Activated CD8-positive, alpha-beta memory T cell treated with anti-CD3 and anti-CD28 coated beads for 1 hour (primary cell): ENCODE measurements at places on chromosomes 13 and 19.

GRCh38 chr13:28657784-28658538, 969 bp upstream of the POMP start:
- no peak for DNase-seq

DNA sequence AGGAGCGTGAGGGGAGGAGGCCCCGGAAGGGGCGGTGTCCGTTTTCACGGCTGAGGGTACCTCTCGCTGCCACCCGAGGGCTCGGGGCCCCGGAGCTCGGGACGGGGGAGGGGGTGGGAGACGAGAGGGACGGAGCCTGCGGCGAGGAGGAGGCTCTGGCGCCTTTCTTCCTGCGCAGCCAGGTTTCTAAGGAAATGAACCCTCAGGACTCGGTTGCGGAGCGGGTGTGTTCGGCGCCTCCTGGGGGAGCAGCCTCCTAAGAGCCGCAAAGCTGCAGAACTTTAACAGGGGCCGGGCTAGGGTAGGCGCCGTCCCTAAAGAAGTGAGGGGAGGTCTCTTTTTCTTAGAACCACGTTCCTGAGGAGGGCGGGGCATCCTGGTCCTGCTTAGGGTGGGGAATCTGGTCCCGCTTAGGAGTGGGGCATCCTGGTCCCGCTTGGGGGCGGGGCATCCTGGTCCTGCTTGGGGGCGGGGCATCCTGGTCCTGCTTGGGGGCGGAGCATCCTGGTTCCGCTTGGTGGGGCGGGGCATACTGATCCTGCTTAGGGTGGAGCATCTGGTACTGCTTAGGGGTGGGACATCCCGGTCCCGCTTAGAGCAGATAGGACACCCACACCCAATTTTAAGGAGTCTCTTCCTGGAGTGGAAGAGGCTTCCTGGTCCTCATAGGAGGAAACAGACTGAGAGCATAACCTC, 6.2 kb downstream of the SYT5 start:
- no peak for DNase-seq

GRCh38 chr13:37139356-37139755, 33.9 kb upstream of the CSNK1A1L start:
- no peak for DNase-seq

- no peak for DNase-seq
Measured at GRCh38 chr13:25973085-25973484, 78.7 kb downstream of the SHISA2 start.

- no peak for DNase-seq
Measured at GRCh38 chr19:4722671-4723594, 709 bp downstream of the DPP9 start.

- no peak for DNase-seq
Measured at GRCh38 chr13:100962585-100962984, 288.0 kb upstream of the TMTC4 start.

DNA sequence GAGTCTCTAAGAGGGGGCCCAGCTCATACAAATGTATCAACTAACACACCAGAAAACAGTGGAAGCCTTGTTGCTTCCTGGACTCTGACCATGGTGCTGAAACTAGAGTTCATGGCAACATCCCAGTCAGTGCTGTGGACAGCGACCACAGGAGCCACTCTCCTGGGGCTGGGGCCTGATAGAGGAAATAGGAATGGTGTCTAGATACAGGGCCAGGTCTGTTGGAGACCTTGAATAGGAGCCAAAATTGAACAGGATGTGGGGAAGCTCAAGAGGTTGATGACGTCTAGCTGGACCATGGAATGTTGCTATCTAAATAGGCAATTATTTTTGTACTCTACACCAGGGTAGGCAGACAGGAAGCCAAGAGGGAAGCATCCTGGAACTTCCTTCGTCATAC, 21.7 kb downstream of the LILRB4 start:
- no peak for DNase-seq
